Substantia nigra (tissue), 51 donors: ENCODE measurements at places on chromosomes 2 and 18.

DNA sequence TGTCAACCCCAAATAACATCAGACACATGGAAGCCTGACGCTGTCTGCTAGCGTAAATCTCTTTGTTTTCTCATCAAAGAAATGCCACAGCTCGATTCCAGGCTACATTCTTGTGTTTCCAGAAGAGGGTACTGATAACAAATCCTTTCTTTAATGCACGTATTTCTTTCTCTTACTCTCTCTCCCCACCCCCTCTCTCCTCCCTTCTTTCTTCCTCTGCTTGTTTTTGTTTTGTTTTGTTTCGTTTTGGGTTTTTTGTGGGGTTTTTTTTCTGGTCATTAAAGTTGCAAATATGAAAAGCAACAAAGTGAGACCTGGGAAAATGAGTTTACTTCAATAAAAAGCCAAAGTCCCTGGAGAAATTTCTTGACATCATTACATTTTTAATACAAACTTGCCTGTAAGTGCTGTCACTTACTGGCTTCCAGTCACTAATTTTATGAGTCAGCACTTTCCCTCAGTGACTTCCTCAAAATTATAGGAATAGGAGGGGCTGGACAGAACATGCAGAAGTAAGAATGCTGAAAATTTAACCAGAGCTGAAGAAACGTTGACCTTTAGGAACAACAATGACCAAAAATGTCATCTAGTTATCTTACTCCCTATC, 106.7 kb upstream of the NABP1 start:
- DNase-seq = no peak

DNA sequence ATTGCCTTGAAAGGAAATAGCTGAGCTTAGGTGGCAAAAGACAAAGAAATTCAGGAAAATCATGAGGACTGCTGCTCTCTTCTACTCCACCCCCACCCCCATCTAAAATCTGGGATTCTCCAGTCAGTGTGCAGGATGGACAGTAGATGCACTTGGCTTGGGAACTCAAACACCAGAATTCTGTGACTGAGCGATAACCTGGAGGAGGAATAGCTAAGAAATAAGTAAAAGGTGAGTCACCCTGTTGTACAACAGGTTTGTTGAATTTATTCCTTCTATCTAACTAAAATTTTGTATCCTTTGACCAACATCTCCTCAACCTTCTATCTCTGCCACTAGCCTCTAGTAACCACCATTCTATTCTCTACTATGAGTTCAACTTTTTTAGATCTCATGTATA, 1029.9 kb upstream of the ACVR2A start:
- DNase-seq = no peak

GRCh38 chr18:47953471-47953931, 23.0 kb upstream of the SMAD2 start:
- no peak for DNase-seq

DNA sequence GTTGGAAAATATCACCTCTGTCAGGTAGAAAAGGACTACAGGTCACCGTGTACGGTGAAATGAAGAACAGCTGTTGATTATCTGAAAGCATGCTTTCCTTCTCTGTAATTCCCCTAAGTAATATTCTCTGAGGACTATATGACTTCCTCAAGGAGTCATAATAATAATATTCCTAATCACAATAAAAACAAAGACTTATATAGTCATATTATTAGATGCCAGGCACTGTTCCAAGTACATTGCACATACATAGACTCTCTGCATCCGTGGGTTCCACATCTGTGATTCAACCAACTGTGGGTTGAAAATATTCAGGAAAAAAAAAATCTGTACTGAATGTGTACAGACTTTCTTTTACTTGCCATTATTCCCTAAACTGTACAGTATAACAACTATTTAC, 512.4 kb upstream of the ID2 start:
- no peak for DNase-seq

DNA sequence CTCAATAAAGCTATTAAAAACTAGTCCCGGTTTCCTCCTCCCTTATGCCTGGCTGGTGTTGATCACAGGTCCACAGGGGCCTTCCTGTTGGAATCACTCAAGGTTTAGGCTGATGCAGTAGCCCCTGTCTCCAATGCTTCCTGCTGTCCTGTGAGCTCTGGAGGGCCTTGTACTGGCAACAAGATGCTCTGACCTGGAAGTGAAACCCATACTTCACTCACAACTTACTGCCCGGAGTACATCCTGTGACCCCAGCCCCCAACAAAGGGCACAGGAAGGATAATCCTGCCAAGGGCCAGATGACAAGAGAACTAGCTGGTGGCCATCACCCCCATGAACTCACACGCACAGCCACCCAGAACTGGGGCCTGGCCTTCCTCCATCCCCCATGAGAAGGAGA, 50.3 kb downstream of the ZBTB7C start:
- no peak for DNase-seq

DNA sequence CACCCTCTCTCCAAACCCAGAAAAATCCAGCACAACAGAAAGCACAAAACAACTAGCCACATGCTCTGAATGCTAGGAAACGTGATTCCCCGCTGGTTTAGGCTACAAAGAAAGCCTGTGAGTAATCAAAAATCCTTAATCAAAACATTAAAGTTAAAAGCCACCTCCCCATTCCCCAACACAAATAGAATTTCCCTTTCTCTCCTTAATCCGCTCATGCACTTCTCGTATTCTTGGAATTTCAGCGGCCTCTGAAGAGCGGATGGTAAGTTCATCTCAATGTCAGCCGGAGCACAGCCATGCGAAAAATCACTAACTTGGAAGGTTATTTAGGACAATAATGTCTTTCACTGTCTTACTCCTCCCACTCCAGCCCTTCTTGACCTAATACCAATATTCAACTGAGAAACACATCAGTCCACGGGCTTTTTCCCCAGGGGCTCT, 126.7 kb downstream of the OSBPL1A start:
- DNase-seq = no peak

GRCh38 chr2:19911808-19912509, 10.2 kb upstream of the TTC32 start:
- no peak for DNase-seq

GRCh38 chr2:60446413-60447267, 106.8 kb downstream of the BCL11A start:
- DNase-seq = no peak

GRCh38 chr2:202344178-202344577, 31.9 kb upstream of the BMPR2 start:
- DNase-seq = no peak

DNA sequence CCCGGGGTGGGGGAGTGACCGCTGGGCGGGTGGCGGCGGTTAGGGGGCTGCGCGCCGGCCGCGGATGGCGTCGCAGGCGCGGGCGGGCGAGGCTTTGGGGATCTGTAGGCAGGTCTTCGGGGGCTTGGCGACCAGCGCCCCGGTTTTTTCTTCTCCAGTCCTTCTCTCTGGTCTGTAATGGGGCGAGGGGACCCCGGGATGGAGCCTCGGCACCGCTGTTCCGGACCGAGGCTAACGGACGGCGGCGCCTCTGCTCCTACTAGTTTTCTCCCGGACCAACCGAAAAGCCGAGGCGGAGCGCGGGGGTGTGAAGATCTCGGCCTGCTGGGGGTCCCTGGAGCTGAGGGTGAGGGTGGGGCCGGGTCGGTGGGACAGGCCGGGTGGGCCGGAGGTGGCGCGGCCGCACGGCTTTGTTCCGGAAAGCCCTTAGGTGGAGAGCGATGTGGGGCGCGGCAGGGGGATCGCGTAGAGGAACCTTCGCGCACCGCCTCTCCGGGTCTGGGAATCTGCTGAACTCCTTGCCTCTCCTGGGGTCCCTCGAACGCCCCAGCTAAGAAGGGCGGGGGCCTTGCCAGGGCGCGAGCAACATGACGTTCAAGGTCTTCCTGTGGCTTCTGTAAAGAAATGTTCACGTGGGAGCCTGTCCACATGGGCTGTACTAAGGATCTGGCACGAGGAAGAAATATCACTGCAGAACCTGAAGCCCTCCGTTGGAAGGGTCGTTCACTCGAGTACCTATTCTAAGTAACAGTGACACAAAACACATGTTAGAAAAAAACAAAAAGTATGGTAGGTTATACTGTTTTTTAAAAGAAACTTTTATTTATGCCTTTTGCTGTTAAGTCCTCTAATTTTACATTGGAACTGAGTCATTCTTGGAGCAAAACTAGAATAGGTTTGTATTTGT, 861 bp downstream of the SLC39A10 start:
- DNase-seq = peak; percentile 57

DNA sequence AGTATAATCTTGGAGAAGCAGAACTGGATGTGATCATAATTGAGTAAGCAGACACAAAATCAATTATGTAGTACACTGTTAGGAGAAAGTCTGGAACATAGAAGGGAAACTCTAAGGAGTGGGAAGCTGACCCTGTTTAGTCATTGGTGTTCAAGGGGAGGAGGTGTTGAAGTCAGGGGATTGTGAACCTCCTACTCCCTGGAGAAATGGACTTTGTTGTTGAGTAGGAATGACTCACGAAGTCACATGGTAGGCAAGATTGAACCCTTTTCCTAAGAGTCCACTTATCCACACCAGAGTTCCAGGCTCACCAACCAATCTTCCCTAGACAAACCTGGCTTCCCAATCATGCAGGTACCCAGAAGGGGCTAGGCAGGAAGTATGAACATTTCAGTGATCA, 81.0 kb upstream of the BCL11A start:
- no peak for DNase-seq

- no peak for DNase-seq
Measured at GRCh38 chr2:27378096-27378808, 2.3 kb downstream of the ZNF513 start.

GRCh38 chr2:28613633-28614501, 118.0 kb downstream of the PLB1 start:
- DNase-seq = no peak

- DNase-seq = no peak
Measured at GRCh38 chr2:134139611-134140010, 114.3 kb upstream of the MGAT5 start.

DNA sequence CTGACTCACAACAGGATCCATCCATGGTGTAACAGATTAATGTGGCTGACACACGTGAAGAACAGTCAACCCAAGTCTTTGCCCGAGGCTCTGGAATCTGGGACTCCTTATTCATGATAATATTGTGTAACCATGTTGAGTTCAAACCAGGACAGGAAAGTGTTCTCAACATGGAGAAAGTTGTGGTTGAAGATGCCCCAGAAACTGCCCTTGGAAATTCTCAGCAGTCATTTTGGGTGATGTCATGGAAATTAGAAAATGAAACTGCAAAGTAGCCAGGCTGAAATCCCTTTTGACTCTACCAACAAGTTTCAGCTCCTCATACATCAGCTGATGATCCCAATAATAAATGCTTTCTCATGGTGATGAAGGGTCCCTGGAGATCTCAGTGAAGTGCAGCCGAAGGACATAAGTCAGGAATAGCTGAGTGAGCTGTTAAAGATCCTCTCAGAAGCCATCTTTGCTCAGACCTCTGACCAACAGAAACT, 307.7 kb downstream of the TNS1 start:
- no peak for DNase-seq

DNA sequence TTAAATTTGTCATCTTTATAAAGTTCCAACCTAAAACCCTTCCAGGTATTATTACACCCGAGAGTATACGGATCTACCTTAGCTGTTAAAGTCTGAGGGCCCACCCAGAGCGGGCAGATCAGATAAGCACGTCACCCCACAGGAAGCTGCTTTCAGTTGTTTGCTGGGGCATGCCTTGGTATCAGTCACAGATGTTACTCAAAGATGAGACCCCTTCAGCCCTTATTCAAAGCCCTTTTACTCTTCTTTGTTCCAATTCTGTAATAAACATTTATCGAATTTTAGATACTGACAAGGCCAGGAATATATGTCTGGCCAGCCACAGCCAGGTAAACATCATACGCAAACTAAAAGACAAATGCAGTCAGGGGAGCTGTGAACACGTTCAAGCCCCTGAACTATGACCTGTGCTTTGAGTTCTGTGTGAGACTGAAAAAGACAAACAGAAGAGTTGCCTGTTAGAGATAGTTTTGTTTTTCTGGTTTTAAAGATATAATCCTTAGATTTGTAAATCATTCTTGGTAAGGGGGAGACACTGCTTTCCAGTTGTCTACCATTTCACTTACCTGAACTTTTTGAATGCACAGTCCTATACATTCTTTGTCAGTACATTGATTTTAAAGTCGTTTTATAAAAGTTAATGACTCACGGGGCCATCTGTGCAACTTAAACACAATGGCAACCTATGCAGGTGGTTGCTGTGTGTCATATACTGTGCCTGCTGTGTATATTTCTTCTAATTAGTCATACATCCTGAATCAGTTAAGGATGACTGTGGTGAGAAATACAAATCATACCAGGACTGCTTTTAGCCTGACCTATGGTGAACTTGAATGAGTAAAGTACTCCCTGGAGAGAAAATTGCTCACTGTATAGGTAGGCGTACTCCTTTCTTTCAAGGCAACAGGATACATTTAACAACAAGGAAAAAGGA, 100.5 kb upstream of the ITPRID2 start:
- DNase-seq = no peak

GRCh38 chr18:54392543-54393023, 34.9 kb downstream of the C18orf54 start:
- DNase-seq = no peak

- no peak for DNase-seq
Measured at GRCh38 chr2:196166876-196167275, 4.5 kb downstream of the STK17B start.
